Activated CD4-positive, alpha-beta T cell treated with anti-CD3 and anti-CD28 coated beads for 24 hours (primary cell): ENCODE measurements at places on chromosomes 5 and 9.
A peak's percentile ranks its signal among the peaks of the same experiment; 100 is the strongest.

DNA sequence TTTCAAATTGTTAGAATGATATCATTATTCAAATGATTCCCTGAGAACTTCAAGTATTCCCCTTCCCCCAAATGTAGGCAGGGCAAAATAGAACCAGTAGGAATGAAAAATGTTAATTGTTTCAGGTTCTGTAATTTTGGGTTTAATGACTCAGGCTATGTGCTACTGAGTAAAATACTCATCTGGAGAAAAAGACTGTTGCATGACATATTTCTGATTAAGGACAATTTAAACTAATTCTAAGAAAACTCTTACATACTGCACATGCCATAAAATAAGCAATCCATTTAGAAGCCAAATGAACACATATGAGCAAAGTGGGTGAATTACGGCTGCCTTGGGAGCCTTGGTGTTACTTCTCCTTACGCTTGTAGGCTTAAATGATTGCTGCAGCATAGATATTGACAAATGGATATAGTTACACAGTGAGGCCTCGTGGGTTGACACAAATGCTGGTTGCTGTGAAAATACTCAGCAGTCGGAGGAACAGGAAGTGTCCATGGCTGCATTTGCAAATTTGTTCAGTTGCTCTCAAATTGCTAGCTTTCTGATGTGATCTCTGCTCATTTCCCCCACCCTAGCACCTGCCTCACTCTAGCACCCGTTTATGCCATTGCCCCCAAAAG lies 174.9 kb upstream of the DMAC1 start:
- no peak for DNase-seq

GRCh38 chr5:149378241-149378820 lies 761 bp downstream of the IL17B start:
- no peak for DNase-seq

GRCh38 chr5:178340187-178340586 lies 107.6 kb upstream of the PHYKPL start:
- no peak for DNase-seq

GRCh38 chr9:75483636-75484035 lies 395.3 kb downstream of the OSTF1 start:
- DNase-seq: no peak

DNA sequence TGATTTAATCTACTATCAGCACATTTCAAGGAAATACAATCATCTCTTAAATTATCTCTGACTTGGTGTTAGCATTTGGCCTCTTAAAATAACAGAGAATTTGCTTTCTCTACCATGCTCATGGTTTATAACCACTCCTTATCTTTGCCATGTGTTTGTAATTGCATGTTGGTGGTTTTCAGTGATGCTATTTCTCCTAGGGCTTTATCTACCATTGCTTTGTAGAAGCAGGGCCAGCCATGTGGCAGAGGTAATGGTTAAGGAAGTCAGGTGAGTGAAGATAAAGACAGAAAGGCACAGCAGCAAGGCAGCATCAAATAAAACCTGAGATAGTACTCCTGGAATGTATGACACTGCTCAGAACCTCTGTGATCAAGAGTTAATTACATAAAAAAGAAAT lies 206.2 kb downstream of the FER start:
- no peak for DNase-seq

DNA sequence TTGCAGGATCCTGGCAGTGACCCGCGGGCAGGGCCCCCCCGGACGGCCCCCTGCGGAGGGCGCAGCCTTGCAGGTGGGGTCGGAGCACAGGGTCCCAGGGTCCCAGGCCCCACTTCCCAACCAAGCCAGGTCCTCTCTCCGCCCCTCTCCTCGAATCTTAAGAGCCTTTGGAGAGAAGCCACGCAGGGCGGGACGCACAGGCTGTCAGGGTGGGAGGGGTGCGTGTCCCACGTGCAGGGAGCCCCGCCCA lies 18.4 kb upstream of the EGFL7 start:
- DNase-seq: no peak

- peak; percentile 31 for DNase-seq
Measured at GRCh38 chr9:109010746-109011145, 2.6 kb downstream of the CTNNAL1 start.

DNA sequence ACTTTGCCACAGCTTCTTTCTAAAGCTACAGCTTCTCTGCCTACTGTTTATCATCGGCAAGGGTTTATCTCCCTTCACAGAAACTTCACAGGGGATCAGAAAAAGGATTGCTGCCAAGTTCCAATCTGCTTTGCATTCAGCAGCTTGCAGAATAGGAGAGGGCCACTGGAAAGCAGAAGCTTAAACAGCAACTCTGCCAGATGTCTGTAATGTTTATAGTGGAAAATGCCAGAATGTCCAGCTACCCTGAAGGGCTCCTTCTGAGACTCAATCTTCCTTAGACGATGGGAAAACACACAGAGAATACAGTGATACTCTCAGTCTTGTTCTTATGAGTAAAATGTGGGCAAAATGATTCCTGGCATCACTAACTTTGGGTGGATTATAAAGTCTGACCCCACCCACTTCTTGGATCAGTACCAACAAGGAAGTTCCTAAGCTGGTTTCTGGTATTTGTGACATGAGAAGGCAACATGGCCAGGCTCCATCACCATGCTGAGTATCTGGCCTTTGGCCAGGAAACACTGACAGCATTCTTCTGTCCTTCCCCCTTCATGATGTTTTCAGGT lies 19.0 kb downstream of the STOM start:
- no peak for DNase-seq
